HTR-8/SVneo (cell line): ENCODE measurements at places on chromosomes 13 and 19.
A peak's percentile ranks its signal among the peaks of the same experiment; 100 is the strongest.

DNA sequence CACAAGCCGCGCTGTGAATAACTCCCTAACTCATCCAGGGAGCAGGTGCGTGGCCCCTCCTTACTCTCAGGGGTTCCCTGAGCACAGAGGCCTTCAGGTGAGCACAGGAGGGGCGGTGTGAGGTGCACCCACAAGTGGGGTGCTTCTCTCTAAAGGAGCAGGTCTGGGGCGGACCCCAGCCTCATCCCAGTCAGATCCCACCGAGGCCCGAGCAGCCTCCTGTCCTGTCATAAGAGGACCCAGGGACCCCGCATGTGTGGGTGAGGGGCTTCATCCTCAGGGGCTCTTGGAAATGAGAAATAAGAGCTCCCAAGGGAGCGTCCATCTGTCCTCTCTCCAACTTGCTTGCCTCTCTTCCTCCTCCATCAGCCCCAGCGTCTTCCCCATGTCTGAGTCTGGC is 3.0 kb upstream of the LILRA5 start:
- DNase-seq, result no peak

- DNase-seq, result peak; percentile 83
Observed at GRCh38 chr19:46413262-46414031, at the start of gene CCDC8. Gene CCDC8, minus strand, starts transcription at chr19:46413564. Its CDS starts 754 bp downstream, at chr19:46412810.

GRCh38 chr19:6516659-6517291 is 14.1 kb upstream of the TNFSF9 start:
- DNase-seq, result peak; percentile 91

DNA sequence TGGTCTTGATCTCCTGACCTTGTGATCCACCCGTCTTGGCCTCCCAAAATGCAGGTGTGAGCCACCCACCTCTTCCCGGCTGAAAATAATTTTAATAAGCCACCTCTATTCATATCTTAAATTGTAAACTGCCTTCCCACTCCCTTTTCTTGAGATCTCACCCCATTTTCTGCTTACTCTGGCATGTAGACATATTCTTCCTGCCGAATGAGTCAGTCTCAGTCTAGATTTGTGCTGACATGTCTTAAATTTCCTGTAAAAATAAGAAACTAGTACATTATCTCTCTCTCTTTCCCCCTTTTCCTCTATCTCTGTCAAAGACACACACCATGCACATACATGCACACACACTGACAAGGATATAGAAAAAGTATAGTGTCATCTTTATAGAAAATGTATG is 60.9 kb downstream of the THSD1 start:
- no peak for DNase-seq

DNA sequence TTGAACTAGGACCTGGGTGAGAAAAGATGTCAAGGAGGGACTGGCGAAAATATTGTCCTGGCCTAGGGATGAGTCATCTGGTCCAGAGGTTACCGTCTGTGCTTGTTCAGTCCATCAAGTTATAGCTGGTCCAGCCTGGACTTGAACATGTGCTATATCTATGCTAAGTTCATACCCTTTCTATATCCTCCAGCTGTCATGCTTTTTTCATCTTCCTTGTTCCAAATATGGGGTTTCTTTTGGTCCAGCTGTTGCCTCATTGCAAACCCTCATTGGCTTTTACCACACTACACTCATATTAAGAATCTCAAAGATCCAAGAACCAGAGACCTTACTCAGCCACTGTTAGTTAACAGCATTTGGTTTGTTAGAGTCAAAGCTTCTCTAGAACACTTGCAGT is 19.1 kb upstream of the KLF12 start:
- DNase-seq, result no peak

- DNase-seq, result no peak
Observed at GRCh38 chr13:67916650-67917049, 686.5 kb upstream of the PCDH9 start.
